ENCODE measurements at places on chromosomes 11 and 22.

DNA sequence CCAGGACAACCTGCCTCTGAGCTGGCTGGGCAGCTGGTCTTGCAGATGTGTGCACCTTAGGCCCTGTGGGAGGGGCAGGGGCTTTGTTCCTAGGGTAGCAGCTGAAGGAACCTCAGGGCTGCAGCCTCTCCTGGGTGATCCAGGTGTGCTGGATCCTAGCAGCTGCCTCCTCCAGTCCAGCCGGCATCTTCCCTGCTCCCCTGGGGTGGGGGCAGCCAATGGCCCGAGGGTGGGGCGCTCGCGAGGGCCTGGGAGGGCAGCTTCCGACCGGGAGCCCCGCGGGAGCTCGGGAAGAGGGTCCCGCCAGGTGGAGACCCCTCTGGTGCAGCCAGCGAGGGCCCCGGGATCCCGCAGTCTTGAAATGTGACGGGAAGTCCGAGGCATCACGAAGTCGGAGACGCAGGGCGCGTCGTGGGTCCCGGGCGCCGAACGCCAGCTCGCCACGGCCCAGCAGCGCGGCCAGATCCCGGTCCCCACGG is 1.7 kb downstream of the IFITM1 start:
- DNase-seq, result no peak

GRCh38 chr11:72856551-72857345 is 42.5 kb downstream of the ATG16L2 start:
- no peak for DNase-seq

DNA sequence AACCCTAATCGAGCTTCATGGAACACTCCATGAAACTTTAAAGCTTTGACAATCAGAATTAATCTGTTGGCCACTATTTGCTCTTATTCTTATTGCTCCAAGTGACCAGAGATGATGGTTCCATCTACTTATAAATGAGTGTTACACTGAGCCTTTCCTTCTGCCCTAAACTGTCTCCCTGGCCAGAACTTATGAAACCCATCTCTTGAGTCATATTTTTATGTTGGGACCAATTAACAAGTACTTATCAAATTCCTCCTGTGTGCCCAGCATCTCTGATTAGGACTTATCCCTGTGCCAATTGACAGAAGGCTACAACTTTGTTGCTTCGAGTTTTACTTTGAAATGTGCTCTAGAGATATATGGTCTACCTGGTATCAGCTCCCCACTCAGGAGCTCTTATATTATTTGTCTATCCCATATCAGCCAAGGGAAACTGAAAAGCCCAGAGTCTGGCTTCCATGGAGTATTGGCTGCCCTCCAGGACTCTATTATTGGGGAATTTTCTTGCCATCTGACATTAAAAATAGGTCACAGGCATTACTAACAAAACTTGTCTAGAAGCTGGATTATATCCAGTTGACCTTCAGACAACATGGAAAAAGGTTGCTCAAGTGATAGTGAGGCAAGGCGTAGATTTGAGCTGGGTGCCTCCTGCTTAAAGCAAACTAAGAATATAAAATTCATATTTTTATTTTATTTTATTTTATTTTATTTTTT is 8.8 kb downstream of the KREMEN1 start:
- no peak for DNase-seq

GRCh38 chr11:32297611-32298011 is 137.7 kb downstream of the WT1 start:
- peak; percentile 60 for DNase-seq

DNA sequence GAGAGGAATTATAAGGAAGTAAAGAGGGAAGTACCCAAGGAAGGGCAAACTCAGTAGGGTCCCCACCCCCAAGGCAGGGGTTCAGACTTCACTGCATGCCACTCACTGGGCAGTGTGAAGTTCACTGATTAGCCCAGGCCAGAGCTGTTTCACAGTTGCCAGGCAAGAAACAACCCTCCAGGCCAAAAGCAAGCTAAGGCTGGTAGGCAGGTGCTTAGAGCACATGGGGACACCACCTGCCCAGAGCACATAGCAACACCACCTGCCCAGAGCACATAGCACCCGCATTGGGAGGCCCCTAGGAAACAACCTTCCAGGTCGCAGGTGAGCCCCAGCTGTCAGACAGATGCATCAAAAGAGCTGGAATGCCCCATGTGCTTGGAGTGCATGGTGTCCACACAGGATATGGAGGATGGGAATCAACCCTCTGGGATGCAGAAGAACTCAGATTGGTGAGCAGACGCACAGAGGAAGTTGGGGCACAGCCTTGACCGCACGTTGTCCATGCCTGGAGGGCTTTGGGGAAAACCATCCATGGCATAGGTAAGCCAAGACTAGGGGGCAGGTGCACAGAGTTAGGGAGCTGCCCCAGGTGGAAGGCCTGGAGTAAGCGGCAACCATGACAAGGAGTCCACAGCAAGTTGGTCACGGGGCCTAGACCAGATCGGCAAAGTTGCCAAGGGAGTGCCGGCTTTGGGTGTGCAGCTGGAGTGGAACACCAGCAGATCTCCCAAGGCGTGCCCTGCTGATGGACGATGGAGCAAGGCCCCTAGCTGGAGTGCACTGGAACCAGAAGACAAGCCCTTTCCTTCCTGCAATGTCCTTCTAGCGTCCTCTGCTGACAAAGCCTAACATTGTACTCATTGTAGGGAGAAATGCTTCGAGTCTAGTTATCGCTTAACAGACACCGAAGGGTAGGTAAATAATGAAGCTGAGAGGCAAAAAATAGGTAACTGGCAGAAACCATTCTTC is 7.8 kb upstream of the TMEM216 start:
- DNase-seq, result peak; percentile 16

- peak; percentile 43 for DNase-seq
Measured at GRCh38 chr11:6505577-6506240, 8.6 kb downstream of the DNHD1 start.

DNA sequence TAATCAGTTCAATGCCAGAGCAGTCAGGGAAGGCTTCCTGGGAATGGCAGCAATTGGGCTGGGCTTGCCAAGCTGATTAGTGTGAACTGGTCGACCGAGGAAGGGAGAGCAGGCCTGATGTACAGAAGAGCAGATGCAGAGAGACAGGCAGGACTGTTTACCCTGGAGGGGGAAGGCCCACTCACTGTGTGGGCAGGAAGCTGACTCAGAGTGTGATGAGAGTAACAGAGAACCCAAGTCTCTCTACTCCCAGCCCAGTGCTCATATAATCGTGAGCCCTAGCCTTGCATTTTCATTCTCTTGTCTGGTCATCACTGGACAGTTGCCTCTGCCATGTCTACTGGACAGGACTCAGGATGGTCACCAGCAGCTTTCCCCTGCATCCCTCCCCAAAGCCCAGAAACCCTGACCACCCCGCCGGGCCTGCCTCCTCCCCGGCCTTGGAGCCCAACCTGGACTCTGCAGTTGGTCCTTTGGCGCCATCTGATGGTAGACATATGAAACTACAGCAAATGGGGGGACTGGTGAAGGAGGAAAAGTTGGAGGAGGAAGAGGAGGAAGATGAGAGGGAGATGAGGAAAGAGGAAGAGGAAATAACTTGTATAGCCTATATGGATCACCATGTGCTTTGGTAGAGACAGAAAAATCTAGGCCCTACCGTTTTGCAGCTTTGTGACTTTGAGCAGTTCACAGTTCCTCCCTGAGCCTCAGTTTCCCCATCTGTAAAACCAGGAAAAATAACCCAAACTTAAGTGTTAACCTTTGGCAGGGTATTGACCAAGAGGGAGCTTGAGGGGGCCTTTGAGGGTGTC is 43.4 kb upstream of the PRDM11 start:
- DNase-seq, result peak; percentile 58

DNA sequence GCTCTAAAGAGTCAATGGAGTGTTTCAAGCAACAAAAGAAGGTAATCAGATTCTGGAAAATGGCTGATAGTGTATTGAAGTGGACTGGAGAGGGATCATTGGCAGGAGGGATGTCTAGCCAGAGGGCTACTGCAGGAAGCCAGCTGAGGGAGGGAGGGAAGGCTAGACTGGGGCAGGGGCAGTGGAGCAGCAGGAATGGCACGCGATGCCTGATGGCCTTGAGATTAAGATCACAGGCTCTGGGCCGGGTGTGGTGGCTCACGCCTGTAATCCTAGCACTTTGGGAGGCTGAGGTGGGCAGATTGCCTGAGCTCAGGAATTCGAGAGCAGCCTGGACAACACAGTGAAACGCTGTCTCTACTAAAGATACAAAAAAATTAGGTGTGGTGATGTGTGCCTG is 47.5 kb upstream of the PRDM11 start:
- DNase-seq, result no peak

- DNase-seq, result no peak
Measured at GRCh38 chr11:61297746-61298145, 2.6 kb upstream of the VWCE start.

DNA sequence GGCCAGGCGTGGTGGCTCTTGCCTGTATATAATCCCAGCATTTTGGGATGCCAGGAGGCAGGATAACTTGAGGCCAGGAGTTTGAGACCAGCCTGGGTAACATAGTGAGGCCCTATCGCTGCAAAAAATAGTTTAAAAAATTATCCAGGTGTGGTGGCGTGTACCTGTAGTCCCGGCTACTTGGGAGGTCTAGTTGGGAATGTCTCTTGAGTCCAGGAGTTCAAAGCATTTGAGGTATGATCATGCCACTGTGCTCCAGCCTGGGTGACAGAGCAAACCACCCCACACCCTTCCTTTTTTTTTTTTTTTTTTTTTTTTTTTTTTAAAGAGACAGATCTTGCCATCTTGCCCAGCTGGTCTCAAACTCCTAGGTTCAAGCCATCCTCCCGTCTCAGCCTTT is 16.8 kb downstream of the CBL start:
- DNase-seq, result no peak

DNA sequence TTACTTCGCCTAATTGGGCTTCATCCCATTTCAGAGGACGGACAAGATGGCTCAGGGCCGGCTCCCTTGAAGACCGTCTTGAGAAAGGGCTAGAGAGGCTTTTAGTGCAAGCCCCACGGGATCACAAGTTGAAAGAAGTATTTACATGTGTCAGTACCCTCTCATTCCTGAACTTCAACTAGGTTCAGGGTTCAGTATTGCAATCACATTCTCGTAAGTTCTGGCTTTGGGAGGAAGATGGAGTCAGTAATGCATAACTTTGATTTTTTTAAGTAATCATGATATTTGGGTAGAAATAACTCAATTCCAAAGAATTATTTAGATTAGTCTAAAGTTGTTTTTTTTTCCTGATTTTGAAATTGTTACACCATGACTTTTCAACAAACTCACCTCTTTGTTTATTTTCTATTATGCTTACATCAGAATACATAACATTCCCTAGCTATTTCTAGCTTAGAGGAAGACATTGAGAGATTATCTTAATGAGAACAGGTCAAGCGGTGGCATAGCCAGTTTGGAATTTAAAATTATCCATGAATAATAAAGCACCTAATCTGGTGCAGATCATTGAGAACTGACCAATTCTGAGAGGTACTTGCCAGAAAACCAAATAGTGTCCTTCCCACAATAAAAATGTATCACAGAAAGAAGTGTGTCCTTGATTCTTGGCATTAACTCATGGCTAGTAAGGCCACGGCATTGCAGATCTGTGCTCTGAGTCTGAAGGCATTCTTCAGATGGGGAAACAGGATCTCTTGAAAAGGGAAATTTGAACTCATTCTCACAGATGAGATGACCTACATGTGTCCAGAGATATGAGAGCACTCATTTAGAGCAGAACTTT is 92.1 kb upstream of the BLID start:
- DNase-seq, result no peak

DNA sequence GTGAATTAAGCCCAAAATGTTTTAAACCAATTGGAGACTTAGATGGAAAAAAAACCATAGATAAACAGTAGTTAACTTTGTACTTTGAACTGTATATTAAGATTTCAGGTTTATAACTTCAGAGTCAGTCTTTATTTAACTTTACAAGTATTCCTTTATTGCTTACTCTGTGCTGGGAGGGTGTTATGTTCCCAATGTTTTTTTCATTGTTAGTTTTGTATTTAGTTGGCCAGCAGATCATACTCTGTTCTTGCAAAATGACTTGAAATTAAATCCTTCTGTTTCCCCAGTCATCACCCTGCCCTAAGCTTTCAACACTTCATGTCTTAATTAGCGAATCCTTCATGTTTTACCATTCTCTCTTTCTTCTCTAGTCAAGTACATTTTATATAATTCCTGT is 25.3 kb downstream of the SIK2 start:
- DNase-seq, result no peak

DNA sequence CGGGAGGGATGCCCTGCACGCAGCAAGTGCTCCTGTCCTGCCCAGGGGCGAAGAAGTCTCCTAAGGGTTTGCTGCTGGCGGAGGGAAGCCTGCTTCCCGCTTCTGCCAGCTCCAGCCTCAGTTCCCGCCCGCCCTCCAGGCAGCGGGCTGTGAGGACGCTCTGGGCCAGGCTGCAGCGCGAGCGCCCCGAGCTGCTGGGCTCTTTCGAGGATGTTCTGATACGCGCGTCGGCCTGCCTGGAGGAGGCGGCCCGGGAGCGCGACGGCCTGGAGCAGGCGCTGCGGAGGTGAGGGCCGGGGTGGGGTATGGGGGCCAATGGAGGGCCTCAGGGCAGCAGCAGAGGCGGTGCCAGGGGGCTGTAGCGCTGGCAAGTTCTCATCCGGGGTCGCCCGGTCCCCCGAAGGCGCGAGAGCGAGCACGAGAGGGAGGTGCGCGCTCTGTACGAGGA is 2.2 kb downstream of the CRACR2B start:
- DNase-seq, result no peak

DNA sequence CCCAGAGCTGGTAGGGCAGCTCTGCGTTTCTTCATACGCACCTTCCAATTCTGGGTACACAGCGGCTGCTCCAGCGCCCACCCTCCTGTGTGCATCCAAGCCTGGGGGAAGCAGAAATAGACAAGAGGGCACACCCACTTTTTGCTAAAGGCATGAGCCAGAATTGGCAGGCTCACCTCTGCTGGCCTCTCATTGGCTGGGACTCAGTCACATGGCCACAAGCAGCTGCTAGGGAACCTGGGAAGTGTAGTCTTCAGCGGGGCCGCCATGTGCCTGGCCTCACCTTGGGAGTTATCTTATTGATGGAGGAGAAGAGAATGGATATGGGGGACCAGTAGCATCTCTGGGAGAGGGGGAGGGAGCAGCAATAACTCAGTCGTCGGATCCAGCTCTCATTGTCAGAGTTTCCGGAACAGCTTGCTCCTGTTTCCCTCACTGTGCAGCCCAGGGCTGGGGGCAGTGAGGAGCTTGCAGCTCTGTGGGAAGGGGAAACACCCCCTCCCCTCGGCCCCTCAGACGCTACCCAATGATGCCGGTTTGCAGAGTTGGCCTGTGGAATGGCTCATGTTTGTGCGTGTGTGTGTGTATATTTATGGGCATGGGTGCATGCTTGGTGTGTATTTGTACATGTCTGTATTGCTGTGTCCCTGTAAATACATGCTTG is 11.8 kb upstream of the MIEF1 start:
- peak; percentile 86 for DNase-seq

DNA sequence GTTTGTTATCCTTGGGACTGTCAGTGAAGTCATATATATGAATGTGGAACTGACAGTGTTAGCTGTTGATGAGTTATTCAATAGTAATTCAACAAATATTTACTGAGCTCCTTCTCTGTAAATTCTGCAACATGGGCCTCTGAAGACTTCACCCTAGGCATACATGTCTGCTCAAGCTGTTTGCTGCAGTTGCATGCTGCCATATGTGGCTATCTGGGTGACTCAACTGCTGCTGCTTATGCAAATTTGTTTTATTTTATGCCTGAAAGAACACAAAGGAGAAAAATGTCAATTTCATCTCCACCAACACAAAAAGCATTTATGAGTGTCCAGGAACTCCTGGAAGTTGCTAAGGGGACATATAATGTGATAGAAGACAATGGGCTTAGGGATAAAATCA is 417.6 kb downstream of the AASDHPPT start:
- DNase-seq, result no peak

GRCh38 chr22:17598318-17598717 is 30.2 kb downstream of the ATP6V1E1 start:
- DNase-seq, result no peak

All from Kasumi-1 (cell line).